ENCODE measurements at places on chromosomes 13 and 19. TPM values are rescaled to one million over a fixed set of nuclear protein-coding genes. Genes with fewer than 3 reads are reported as not detected.

GRCh38 chr19:52343548-52343947 lies 7.5 kb downstream of the ZNF610 start:
- DNase-seq = peak; percentile 13

- peak; percentile 70 for DNase-seq
Observed at GRCh38 chr19:16283210-16284061, 41.2 kb upstream of the KLF2 start.

The SIGLEC7 gene
- total RNA-seq = not detected

DNA sequence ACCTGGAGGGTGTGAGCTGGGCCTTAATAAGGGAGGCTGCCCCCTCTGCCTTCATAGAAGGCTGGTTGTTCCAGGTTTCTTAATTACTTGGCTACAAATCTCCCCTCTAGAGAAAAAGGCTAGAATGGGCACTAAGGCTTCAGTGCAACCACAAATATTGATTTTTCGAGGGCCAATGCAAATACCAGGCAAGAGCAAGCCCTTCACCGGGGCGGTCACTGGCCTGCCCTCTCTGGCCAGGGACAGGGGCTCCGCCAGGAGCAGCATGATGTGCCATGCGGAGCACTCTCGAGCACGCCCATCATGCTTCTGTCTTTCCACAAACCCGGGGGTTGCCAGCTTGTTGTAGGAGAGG lies 127.8 kb upstream of the SPACA7 start:
- DNase-seq = no peak

DNA sequence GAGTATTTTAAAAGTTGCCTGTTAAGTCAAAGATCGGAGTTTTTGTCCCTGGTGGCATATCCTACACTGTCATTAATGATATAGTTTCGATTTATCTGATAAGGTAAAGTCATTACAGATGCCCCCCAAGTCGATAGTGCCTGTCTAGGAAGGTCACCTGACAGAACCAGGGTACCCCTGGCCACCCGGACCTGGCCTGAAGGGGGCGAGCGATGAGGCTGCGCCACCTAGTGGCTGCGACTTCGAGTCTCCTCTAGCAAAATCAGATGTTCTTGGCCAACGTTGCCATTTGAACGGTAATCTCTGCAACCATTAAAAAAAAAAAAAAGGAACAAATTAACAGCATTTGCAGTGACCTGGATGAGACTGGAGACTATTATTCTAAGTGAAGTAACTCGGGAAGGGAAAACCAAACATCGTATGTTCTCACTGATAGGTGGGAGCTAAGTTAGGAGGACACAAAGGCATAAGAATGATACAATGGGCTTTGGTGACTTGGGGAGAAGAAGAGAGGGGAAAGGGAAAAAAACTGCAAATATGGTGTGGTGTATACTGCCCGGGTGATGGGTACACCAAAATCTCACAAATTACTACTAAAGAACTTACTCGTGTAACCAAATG lies 565.1 kb downstream of the LIG4 start:
- peak; percentile 62 for DNase-seq

DNA sequence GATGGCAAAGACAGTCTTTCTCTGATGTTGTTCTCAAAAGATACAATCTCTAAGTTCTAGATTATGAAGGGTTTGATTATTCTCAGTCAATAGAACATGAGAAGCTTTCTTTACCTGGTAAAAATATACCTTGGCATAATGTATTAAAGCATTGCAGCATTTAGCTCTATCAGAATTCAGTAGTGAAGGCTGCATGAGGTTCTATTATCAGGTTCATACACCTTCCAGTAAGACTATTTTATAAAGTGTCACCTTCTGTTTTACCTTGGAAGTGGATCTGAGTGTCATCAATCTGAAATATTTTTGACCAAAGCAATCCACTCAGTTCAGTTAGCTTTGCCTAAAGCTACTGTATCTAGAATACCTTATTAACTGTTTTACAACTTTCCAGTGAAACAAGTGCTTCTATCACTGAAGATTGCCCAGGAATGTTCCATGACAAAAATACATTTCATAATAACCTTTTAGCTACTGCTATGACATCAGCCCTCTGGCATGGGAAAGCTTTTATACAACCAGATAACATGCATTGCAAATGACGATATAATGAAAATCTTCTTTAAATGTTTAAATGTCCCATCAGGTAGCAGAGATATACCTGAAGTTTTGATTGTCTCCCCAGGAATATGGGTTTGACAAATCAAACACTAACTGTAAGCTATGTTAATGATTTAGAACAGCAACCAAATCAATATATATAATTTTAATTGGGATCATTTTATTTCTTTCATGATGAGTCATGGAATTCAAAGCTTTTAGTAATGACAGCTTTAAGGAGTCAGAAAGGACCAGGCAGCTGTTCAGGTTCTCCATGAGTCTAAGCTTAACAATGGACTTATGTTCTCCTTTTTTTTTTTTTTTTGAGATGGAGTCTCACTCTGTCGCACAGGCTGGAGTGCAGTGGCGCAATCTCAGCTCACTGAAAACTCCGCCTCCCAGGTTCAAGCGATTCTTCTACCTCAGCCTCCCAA lies 72.2 kb downstream of the UFM1 start:
- peak; percentile 1 for DNase-seq

The APLP1 gene
- 4.7 TPM for total RNA-seq

- no peak for DNase-seq
Observed at GRCh38 chr13:62684359-62684758, 1268.7 kb upstream of the PCDH20 start.

The SULT2B1 gene
- total RNA-seq = not detected

DNA sequence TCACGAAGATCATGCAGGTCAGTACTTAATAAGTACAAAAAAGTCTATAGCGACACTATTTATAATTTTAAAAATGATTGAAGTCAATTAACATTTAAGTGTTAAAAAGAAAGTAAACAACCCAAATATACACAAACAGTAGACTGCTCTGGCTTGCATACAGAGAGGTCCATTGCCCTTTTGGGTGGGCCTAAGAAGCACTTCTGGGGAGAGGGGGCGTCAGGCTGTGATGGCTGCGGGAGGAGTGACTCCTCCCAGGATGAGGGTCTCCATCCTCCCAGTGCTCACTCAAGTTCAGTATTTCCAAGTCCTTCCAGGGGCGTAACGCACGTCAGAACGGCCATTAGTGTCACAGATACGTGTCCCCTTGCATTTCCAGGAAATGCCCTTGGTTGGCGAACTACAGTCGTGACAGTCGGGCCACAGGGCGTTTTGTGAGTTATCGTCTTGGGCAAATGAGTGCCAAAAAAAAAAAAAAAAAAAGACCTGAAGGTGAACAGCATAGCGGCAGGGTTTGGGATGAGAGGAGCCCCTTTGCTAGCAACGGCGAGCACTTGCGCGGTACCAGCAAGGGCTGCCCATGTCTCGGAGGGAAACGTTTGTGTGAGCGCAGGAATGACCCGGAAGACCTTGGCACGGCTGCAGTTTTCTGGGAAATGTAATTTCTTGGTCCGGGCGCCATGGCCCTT lies at the start of gene SCGB2B2:
Gene SCGB2B2 (minus strand): TSS at position 463 of the 689 bp plus-strand sequence. CDS start 82,596 bp downstream, outside the sequence.
- no peak for DNase-seq

- DNase-seq = peak; percentile 49
Observed at GRCh38 chr19:45125975-45126493, 33.1 kb downstream of the PPP1R37 start.

DNA sequence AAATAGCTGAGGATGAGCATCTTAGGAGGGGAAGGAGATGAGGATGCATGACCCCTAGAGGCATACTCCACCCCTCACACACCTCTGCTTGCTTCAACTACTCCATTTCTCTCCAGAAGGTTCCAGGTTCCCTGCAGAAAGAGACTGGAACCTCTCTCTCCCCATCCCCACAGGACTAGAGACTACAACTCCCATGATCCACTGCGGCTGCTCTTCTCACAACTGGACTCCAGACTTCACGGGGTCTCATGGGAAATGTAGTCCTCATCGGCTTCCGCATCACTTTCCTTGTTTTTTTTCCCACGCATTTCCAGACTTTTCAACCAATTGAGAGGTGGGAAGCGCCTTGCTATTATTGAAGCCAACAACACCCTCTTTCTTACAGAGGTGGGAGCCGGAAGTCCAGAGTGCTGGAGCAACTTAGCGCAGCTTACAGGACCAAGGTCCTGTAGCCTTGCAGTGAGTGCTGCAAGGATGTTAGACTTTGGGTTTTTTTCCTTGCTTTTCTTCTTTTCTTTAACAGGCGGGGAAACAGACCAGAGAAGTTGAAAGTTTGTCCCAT lies 13.9 kb upstream of the CACNG6 start:
- peak; percentile 78 for DNase-seq

The SIGLEC12 gene
- not detected for total RNA-seq

- DNase-seq = no peak
Observed at GRCh38 chr13:111462221-111462764, 141.9 kb downstream of the TEX29 start.

GRCh38 chr19:10450853-10451609 lies 30.7 kb downstream of the PDE4A start:
- no peak for DNase-seq

DNA sequence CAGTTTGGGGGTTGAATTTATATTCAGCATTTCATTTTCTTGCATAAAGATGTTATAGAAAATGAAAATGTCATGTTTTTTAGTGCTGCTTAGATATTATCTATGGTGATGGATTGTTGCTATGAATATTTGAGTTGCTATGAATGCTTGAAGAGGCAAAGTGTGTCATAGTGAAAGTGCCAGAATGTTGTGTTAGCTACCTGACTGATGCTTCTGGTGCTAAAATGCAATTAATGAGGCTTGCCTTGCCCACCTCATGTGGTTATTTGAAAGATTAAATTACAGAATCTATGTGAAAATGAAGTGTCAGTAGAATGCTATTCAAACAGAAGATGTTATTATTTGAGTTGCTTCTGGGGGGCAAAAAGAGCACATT lies 62.7 kb upstream of the MYCBP2 start:
- DNase-seq = no peak

DNA sequence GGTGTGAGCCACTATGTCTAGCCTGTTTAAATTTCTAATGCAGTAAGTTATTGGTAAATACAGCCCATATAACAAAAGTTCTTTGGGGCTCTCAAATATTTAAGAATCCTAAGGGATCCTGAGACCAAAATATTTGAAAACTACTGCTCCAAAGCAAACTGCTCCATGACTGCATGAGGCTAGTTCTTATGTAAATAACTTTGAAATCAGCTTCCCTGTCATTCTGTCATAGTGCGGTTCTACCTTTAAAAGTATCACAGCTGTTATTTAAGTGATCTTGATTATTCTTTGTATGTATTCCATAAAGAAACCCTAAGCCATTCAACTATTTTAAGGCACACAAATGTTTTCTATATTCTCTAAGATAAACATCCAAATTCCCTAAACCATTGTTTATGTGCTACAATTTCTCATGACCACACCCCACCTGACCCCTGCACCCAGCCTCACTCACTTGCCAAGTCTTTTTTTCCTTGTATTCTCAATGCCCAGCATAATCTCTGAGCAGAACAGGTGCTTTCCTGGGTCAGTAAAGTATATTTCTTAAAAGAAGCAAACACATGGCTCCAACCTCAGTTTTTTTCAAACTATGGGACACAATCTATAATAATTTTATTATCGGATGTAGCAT lies 146.6 kb downstream of the RNF17 start:
- peak; percentile 6 for DNase-seq

DNA sequence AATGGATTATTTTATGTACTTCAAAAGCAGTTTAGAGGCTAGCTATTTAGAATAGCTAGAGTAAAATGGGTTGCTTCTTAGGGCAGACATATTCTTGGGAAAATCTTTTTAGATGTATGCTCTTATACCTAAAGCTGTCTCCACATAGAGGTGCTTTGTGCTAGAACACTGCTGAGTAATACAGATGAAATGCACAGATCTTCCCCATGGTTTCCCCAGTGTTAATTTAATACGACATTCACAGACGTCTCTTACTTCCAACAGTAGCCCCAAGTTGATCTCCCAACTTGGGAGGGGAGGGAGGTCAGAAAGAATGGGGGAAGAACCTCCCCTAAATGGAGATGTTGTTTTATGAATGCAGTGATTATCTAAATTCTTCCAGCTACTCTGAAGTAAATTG lies 16.9 kb downstream of the NALCN start:
- peak; percentile 34 for DNase-seq

GRCh38 chr13:73720216-73720840 lies 413.9 kb downstream of the KLF12 start:
- peak; percentile 11 for DNase-seq

DNA sequence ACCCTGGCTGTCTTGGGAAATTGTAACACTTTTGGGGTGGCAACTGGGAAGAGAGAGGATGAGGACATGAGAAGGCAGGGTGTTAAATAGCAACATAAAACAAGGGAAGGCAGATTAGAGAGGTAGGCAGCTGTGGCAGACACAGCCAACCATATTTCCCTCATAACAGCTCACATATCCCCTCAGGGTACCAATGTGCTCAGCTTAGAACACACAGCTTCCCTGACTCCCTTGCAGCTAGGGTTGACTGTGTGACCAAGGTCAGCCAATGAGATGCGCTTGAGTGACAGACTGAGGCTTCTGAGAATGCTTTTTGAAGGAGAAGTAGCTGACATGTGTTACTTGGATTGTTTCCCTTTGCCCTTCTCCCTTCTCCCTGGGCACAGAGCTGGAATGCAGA lies 28.8 kb upstream of the SPATA13 start:
- DNase-seq = no peak

DNA sequence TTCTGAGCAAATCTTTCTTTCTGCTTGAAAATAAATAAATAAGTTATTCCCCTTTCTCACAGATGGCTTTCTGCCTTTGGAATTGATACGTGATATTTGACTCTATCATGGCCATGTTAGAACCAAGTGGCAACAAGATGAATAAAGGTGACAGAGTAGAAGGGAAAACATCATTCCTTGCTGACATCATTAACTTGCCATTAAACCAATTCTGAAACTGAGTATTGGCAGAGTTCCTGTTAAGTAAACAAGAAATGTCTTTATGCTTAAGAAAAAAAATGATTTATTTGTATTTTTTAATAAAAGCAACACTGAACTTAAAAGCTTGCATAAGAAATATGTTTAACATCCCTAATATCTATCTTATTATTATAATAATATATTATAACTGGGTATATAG lies 828.1 kb downstream of the PCDH9 start:
- DNase-seq = no peak

- DNase-seq = peak; percentile 94
Observed at GRCh38 chr19:4694211-4694987, 24.3 kb upstream of the MYDGF start.

DNA sequence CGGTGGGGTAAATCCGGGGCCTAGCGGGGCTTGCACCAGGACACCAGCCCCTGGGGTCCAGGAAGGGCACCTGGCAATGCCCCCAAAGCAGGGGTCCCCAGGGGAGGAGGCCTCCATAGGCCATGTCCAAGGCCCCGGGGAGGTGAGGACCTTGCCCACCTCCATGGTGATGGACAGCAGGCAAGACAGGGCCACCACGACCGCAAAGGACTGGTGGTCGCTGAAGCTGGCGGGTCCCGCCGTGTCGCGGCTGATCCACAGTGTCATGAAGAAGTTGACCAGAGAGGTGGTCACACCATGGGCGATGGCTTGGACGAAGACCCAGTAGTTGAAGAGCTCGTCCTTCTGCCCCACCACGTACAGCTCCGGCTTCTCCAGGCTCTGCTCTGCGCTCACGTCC lies 26.8 kb downstream of the ATP8B3 start:
- no peak for DNase-seq

The PRX gene
- 0.90 TPM for total RNA-seq

- DNase-seq = peak; percentile 43
Observed at GRCh38 chr13:39415008-39415802, 187.8 kb downstream of the LHFPL6 start.

The SIAH3 gene
- total RNA-seq = not detected

Data from IMR-90 (cell line).